ENCODE measurements at places on chromosomes 4 and X.

DNA sequence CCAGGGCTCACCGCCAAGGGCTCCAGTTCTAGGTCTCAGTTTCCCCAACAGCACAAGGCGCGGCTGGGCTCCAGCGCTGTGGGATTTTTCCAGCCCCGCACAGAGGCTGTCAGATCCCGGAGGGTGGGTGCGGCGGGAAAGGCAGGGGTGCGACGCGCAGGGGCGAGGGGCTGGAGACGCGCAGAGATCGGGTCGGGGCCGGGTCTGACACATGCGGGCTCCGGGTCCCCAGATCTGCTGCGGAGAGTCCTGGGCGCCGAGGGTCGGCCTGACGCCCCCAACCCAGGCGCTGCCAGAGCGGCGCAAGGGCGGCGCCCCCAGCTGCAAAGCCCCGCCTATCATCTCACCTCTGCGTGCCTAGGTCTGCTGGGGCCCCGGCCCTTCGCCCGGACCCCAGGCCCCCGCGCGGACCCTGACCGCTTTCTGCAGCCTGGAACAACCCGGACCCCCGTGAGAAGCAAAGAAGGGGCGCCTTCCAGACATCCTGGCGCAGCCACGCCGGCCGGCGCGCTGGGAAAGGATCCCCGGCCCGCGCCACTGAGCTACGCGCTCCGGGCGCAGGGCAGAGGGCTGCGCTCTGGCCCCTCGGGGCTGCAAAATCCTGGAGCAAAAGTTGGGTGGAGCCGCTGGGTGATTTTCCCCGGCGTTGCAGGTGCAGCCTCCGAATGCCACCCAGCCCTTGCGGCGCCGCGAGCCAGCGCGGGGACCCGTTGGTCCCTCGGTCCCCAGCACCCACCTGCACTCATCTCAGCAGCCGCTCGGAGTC lies 486 bp downstream of the ABLIM2 start:
- DNase-seq: no peak

DNA sequence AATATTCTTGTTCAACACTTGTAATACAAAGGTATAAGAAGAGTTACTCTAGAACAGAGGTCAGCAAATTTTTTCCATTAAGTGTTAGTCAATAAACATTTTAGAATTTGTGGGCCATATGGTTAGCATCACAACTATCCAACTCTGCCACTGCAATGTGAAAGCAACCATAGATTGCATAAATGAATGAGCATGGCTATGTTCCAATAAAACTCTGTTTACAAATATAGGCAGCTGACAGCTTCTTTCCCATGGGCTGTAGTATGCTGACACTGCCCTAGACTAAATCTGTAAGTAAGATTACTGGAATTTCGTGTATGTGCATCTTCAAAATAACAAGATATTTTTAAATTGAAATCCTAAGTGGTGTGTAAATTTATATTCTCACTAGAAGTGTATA lies 73.7 kb downstream of the GABRA2 start:
- DNase-seq: no peak

GRCh38 chr4:156545003-156545785 lies 426.4 kb downstream of the PDGFC start:
- DNase-seq: no peak

DNA sequence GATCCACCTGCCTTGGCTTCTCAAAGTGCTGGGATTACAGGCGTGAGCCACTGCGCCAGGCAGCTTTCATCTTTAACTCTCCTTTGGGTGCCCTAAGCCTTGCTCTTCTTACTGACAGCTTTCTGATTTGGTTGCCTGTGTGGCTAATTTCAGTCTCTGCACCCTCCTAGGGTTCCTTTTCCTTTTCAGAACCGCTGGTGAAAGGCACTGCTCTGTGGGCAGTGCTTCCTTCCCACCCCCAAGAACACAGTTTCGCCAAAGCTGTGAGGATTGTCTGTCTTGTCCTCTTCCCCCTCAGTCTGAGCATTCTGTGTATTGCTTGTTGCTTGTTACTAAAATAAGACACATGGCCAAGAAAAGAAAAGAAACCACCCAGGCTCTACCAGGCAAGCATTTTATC lies 101.4 kb upstream of the FRMPD3 start:
- no peak for DNase-seq

- DNase-seq: no peak
These were observed 11.2 kb downstream of the BLTP1 start for GRCh38 chr4:122163301-122163700.

GRCh38 chr4:40199179-40199670 lies 2.4 kb downstream of the RHOH start:
- DNase-seq: no peak

DNA sequence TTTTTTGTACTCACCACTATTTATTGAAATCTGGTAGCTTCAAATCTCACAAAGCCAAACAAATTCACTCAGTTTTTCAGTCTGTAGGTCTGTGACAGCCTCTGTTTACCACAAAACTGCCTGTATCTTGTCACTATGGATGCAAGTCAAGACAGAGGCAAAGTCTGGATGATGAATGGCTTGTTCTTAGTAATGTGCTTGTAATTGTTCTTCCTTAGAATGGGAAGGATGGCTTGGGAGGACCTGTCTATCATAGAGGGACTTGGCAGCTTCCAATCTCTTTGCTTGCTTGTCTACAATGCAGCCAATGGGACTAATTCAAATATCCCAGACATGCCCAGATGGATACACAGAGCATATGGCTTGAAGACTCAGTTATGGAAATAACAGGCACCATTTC lies 141.2 kb upstream of the SCML1 start:
- DNase-seq: no peak

GRCh38 chrX:141214196-141214595 lies 28.1 kb downstream of the SPANXC start:
- DNase-seq: no peak

DNA sequence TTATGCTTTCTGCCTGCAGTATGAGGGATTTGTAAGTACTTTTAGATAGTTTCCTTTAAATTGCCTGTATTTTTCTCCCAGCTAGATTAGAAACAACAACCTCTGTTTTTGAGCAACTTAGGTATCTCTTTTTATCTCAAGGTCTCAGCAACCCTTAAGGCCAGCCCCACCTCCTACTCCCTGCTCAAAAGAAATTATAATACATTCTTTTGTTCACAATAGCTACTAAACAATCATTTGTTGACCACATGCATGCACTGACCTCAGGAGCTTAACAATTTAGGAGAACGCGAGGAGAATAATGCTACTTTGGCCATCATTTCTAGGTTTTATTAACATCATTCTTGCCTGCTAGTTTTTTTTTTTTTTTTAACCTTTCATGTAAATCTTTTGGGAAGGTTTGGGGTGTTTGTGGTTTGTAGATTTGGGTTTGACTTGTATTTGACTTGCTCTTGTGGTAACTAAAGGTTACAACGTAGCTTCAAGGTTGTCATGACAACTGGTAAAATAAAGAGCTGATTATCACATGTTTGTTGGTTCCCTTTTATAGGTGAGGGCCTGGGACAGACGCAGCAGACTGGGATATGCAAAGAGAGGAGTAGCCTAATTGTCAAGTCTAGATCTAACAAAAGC lies 145.4 kb upstream of the PLAC1 start:
- no peak for DNase-seq

DNA sequence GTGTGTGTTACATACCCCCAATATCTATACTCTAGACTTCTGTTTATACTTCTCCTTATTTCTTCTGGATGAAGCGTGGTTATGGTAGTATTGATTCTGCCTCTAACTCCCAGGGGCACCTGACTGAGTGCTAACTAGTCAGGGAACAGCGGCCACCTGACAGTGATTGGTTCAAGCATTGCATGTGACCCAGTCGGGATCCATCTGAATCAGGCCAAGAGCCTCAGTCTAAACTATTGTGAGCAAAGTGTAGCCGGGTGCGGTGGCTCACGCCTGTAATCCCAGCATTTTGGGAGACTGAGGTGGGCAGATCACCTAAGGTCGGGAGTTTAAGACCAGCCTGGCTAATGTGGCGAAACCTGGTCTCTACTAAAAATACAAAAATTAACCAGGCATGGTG lies 10.0 kb downstream of the CCDC110 start:
- no peak for DNase-seq

DNA sequence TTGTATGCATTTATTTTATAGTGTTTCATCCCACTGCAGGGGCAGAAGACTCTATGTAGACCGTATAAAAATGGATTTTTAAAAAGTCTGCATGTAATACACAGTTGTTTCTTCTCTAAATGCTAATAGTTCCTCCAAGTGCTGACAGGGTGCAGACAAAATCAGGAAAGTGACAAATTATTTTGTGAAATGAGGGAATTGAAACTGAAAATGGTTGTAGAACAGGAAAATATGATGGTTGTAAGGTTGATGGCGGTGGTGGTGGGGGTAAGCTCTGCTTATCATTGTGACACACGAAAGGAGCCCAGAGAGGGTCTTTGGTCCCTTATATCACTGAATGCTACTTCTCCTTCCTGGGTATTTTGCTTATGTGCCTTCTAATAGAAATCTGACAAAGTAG lies 4.3 kb downstream of the IL15 start:
- DNase-seq: no peak

GRCh38 chr4:112523008-112523721 lies 7.2 kb upstream of the NEUROG2 start:
- DNase-seq: peak; percentile 34

GRCh38 chr4:3520276-3520675 lies 11.9 kb downstream of the LRPAP1 start:
- DNase-seq: no peak

DNA sequence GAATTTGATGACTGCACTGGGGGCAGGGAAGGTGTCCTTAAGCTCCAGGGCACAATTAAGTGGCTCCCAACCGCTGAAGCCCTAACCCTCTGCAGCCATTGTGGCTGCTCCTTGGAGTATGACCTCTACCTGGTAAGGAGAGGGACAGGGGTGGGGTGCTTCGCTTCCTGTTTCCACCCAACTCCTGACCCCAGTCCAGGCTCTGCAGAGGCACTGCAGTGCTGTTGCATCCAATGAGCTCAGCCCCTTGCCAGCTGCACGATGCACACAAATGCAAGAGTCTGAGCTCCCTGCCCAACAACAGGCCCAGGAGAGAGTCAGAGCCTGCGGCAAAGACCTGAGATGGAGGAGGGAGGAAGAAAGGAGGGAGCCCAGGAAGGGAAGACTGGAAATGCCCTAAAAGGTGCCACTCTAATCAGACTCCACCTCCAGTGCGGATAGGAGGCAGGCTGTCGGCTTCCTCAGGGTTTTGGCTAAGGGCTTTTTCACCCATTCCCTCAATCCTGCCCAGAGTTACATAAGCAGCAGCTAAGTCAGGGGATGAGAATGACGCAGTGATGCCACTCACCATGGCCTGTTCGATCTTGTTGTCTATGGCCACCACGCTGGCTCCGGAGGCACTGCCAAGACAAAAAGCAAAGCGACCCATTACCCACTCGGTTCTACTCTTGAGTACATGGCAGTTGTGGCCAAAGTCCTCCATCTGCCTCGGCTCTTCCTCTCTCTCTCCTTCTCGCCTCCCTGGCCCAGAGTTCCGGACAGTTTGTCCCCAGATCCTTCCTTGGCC lies 60.1 kb downstream of the TSC22D3 start:
- DNase-seq: no peak

- no peak for DNase-seq
These were observed 3.1 kb upstream of the HS6ST2 start for GRCh38 chrX:132961511-132961910.

DNA sequence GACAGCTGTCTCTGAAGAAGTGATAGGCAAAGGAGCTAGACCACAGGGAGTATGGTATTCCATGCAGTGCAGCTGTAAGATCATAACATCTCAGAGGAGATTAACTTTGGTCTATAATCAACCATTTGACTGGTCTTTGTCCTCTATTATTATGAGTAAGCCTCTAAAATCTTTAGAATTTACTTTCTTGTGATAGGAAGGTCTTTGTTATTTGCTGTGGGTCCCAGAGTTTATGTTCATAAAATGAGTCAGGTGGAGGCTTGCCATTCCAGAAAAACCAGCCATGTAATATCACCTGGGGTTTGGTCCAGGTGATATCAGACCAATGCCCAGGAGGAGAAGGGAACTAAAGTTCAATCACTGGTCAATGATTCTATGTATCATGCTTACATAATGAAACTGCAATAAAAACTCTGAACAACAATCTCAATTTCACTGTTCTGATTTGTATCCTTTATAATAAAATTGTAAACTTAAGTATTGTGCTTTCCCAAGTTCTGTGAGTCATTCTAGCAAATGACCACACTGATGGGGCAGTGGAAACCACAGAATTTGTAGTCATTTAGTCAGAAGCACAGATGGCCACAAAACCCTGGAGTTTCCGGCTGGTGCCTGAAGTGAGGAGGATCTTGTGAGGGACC lies 239.6 kb upstream of the TRAM1L1 start:
- DNase-seq: no peak

DNA sequence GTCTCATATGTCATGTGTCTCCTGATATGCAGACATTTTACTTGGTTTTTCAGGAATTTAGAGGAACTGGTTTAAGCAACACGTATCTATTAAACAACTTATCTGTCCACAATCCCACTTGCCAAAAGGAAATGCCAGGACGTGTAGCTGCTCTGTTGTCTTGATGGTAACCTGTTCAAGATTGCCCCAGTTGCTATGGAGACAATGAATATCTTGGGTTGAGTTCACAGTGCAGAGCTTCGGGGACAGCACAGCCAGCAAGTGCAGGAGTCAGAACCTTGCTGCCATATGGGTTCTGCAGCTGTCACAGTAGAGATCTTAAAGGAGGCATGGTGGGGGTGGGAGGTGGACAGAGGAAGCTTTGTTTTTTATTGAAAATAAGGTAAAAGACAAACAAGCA lies 28.7 kb upstream of the FAM9B start:
- no peak for DNase-seq

- no peak for DNase-seq
These were observed 58.0 kb downstream of the RHOH start for GRCh38 chr4:40254608-40255392.

DNA sequence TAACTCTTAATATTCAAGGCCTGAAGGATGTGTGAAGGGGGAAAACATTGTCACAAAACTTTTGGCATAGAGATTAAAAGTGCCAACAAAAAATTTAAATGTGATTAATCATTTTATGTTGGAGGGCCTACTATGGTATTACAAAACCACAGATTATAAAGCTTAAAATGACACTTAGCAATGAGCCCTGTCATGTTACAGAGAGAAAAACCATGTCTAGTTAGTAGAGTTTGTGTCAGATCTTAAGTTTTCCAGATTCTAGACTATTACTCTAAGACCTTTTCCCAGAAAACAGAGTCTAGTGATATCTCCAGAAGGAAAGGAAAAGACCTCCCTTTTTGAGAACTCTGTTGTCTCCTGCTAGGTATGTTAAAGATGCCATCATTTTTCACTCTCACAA lies 239.1 kb upstream of the DKK2 start:
- DNase-seq: no peak

GRCh38 chr4:42078184-42078801 lies 74.2 kb downstream of the BEND4 start:
- no peak for DNase-seq

GRCh38 chrX:66203114-66203513 lies 39.1 kb downstream of the HEPH start:
- DNase-seq: no peak

DNA sequence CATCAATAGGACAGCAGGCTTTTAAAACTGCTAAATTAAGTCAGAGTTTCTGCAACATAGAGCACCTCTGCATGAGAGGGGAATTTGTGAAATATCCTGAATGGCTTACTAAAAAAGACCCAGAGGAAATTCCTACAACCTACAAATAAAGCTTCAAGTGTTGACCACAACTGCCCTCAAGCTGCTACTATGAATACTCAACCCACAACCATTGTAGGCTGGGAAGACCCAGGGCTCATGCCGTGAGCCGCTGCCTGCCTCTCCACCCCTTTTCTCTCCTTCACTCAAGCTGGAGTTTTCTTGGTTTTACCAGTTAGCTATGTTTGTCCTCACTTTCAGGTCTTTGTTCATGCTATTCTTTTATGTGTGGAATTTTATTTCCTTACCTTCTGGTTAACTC lies 151.6 kb downstream of the EMCN start:
- DNase-seq: no peak

Data from activated CD4-positive, alpha-beta T cell treated with anti-CD3 and anti-CD28 coated beads for 1 hour (primary cell).